Activated CD4-positive, alpha-beta T cell treated with anti-CD3 and anti-CD28 coated beads, Interleukin-2, amount 50 U/mL, for 4 hours (primary cell): ENCODE measurements at places on chromosomes 1 and 21.

GRCh38 chr1:166836733-166837132 lies 2.5 kb upstream of the POGK start:
- DNase-seq: no peak

DNA sequence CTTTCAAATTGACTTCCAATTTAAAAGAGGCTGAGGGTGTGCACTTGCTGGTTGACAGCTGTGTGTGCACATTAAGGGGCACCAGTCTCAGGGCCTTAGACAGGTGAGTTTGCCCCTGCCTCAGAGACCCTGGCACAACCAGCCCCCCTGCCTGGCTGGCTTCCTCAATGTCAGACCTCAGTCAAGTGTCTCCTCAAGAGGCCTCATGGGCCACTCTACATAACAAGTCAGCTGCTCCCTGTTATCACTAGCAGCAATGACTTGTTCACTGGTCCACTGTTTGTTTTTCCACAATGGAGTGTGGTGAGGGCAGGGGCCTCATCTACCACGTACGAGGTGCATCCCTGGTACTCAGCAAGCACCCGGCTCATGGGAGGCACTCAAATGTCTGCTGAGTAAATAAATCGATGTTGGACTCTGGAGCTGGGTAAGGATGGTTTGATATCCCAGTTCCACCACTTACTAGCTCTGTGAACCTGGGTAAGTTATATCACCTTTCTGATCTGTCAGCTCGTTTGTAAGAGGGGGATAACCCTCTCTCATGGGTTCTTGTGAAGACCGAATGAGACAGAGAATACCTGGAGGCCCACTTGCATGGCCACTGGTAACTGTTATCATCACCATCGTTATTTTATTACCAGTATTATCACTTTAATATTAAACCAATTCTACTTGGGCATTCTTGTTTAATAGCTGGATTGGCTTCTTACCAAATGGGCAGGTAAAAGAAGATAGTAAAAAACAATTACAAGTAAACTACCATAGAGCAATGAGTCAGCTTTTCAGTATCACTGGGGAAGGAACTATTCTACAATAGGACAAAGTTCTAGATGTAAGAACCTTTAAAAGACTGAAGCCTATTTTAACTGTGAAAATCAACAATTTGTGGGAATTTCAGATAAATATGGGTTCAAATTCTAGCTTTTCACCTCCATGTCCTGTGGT lies 64.6 kb downstream of the SLC66A1 start:
- no peak for DNase-seq

- no peak for DNase-seq
Measured at GRCh38 chr1:35129080-35129479, 49.9 kb downstream of the ZMYM1 start.

DNA sequence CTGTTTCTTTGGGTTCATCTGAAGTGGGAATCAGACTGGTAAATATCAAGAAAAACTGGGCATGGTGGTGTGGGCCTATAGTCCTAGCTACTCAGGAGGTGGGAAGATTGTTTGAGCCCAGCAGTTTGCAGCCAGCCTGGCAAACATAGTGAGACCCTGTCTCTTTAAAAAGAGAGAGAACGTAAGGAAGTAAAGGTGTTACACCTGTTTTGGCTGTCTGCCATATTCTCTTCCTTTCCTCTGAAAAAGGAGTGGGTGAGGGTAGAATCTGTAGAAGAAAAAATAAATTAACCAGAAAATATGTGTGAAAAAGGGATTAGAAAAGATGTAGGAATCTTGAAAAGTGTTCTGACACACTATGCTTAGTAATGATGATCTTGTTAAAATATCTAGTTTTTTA lies 20.0 kb downstream of the AHCYL1 start:
- DNase-seq: no peak

DNA sequence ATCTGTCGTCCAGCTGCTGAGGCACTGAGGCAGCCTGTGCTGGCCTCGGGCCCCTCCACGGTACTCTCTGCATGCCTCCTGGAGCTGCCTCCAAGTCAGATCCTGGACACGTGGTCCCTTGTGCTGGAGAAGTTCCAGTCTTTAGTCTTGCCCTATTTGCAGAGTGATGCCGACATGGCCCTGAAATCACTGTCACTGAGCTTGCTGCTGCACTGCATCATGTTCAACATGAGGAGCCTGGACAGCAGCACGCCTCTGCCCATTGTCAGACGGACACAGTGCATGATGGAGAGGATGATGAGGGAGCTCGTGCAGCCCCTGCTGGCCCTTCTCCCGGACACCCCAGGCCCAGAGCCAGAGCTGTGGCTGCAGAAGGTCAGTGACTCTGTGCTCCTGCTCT lies 10.0 kb downstream of the URB2 start:
- no peak for DNase-seq

GRCh38 chr1:16111771-16112595 lies 38.5 kb upstream of the FAM131C start:
- DNase-seq: no peak

DNA sequence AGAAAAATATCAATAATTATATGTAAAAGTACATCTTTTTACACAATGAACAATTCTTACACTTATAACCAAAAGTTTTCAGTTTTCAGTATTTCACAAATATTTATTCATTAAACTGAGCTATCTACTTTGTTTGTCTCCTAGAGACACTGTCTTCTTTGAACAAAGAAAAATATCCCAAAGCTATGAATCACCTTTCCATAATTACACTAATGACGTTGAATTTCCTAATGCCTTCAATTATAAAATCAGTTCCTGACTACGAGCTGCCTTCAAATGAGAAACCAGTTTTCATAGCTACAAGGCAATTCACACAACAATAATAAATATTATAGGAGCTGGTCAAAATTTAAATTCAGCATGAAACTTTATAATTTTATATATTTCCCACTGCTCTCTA lies 201.8 kb upstream of the BRINP3 start:
- DNase-seq: no peak

GRCh38 chr1:228792601-228793000 lies 57.3 kb downstream of the RHOU start:
- DNase-seq: no peak

GRCh38 chr1:110780600-110781484 lies 92.1 kb upstream of the CD53 start:
- DNase-seq: peak; percentile 66

GRCh38 chr1:209187589-209187988 lies 395.9 kb upstream of the CAMK1G start:
- no peak for DNase-seq

DNA sequence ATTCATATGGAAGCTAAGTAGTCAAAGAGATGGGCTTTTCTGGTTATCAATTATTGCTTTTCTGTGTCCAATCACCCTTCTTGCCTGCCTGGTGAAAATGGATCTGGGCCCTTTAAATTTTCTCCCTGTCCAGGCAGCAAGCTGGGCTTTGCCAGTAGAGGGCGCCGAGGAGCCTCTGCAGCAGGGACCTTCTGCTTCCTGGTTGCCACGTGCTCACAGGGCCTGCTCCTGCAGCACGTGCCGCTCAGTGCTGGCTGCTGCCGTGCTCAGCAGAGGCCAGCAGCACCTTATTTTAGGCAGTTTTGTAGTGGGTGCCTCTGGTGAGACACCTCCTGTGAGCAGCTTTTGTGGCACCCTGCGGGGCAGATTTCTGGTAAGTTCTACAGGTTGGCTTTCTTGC lies 4.0 kb downstream of the ACTL8 start:
- no peak for DNase-seq

DNA sequence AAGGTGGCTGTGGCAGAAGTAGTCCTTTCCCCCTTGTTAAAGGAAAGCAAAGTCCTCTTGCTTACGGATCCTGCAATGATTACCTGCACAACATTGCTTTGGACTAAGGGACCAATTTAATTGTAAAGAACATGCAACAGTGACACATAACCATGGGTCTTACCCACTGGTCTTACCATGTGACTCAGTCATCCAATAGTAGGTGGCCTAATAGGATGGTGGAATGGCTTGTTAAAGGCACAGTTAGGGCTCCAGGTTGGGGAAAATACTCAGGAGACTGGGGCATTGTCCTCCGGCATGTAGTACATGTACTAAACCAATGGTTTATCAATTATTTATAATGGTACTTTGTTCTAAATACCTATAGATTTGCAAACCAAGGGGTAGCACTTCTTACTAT lies 2.1 kb upstream of the YIPF1 start:
- no peak for DNase-seq

DNA sequence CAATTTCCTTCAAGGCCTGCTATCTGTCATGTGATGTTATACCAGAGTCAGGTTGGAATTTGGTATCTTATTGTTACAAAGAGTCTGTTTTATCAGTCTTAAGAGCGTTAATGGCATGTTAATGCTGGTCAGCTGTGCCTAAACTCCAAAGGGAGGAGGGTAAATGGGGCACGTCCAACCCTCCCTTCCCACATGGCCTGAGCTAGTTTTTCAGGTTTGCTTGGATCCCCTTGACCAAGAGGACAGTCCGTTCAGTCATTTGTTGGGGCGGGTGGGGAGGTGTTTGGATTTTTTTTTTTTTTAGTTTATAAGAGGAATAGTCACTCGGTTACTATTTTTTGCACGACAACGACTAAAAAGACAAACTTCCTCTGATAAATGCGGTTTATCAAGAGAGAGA lies 63.8 kb upstream of the LYST start:
- DNase-seq: no peak

- no peak for DNase-seq
Measured at GRCh38 chr1:246066573-246066972, 440.5 kb downstream of the SMYD3 start.

DNA sequence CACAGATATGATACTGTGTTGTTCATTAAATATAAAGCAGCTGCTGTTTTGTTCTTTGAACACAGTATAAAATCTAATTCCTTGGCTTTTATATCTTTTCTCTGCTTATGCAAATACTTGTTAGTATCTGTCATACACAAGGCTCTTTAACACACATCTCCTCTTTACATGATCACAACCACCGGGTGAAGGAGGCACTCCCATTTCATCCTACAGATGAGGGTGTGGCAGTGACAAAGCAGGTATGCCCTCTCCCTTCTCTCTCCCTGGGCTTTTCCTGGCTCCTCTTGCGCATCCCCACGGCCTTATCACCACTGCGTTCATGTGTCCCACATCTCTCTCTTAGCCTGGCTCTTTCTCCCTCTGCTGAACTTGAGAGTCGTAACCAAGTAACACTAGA lies 38.2 kb downstream of the JUN start:
- no peak for DNase-seq
